ENCODE measurements at places on chromosomes 1 and 21.

- no peak for DNase-seq
These were observed 33.2 kb upstream of the ENO1 start for GRCh38 chr1:8911416-8912309.

DNA sequence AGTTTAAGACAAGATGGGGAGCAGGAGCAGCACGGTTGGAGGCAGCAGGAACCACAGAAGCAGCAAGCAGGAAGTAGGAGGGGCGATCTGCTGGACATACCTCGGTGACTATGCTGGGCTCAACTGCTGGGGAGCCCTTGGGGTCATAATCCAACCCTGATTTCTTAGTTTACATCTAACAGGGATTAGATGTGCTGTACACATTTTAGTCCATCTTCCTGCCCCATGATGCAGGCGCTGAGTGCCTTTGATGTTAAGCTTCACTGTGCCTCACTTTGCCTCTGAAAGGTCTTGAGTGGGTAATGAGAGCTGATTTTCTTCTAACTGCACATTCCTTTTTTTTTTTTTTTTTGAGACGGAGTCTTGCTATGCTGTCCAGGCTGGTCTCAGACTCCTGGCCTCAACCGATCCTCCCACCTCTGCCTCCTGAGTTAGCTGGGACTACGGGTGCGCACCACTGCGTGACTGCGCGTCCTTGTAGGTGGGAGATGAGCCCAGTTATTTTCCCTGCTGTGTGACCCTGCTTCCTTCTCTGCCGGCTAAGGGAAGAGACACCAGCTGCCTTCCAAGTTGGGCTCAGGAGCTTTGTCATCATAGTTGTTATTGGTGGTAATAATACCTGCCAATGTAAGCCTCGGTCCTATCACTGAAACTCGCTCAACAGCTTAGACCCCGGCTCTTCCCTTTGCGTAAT is 1.1 kb upstream of the RCAN3 start:
- DNase-seq, result no peak

DNA sequence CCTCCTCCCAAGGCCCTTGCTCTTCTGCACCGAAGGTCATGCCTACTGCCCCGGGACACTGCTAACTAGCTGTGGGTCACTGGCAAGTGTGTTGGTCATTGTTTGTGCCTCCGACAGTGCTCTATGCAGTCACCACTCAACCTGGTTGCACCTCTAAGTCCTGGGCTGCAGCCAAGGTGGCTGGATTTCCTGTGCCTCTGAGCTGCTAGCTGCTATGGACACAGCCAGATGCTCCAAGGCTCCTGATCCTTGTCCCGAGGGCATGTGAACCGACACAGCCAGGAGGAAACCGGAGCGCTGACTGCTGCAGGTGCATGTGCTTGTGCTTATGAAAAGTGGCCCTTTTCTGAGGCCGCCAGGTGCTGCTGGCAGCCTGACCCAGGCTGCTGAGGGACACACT is 14.7 kb upstream of the SPOCD1 start:
- no peak for DNase-seq

GRCh38 chr1:228940926-228941325 is 205.6 kb downstream of the RHOU start:
- no peak for DNase-seq

- DNase-seq, result no peak
These were observed 74.4 kb downstream of the CAMTA1 start for GRCh38 chr1:6859415-6860343.

DNA sequence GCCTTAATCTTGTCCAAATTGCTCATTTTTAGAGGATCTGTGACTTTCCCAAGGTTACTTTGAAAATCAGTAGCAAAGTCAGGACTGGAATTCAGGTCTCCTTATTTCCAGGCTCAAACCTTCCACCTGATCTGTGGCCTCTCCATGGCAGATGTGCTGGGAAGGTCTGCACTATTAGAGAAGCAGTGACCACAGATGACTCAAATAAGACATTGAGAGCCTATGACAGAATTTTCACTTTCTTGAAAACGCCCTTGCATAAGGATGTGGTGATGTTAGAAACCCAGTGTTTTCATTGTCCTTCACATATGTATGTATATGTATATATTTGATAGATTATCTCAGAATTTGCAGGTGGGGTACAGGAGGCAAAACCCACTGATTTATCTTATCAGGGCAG is 45.3 kb downstream of the TTC39A start:
- no peak for DNase-seq

- DNase-seq, result no peak
These were observed 504.7 kb downstream of the NUF2 start for GRCh38 chr1:163826500-163826899.

DNA sequence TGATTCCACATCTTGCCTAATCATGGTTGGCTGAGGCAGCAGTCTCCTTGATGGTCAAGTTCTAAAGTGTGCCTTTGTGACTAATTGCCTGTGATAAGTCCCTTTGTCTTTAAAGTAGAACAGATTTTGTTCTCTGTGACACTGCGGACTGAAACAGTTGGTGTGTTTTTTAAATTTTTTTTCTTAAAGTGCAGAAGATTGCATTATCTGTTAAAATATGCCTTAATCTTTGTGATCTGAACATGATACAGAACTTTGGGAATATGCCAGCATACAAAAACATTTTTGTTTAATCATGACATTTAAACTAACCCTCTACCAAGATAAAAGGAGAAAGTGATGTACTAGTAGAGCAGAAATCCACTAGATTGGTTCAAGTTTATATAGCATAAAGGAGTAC is 1260.6 kb upstream of the ADGRL2 start:
- DNase-seq, result no peak

DNA sequence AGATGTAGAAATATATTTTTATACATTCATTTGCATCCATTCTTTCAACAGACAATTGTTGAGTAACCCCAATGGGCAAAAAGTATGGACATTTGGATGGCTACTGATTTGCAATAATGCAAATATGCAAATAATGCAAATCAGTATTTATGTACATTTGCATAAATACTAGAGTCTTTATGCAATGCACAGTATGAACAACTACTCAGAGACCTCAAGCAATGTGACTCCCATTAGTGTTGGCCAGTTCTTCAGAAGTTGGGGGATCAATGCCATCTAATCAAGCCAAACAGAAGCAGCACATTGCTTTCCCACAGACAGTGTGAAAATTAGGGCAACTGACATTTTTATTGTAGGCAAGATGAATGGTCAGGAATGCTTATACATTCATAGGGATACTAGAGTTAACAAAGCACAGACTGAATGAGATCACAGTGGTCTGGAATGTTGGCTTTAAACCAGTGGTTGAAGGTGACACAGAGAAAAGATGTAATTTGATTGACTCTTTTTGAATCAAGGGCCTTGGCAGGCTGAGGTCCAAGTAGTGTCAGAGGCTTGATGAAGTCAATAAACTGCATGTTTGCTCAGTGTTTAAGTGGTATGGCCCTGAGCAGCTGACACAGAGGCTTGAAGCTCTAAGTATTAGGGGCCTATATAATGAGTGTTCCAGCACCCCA is 256.6 kb downstream of the CTH start:
- DNase-seq, result no peak

- DNase-seq, result no peak
These were observed 1.8 kb downstream of the NHLH2 start for GRCh38 chr1:115839029-115839678.

GRCh38 chr1:61519631-61520030 is 205.3 kb downstream of the TM2D1 start:
- no peak for DNase-seq

DNA sequence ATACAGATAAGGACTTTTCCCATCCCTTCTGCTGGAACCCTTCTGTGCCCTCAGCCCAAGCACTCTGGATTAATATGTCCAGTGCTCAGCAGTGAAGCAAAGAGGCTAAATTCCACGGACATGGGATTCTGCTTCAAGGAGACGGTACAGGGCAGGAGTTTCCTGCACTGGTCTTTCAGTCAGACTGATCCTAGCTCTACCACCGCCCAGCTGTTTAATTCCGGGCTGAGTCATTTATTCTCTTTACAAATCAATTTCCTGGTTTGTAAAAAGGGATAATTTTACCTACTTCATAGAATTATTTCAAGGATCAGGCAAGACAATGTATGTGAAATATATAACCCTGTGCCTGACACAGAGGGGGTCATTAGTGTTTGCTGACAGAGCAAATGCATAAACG is 41.6 kb upstream of the NRDC start:
- no peak for DNase-seq

DNA sequence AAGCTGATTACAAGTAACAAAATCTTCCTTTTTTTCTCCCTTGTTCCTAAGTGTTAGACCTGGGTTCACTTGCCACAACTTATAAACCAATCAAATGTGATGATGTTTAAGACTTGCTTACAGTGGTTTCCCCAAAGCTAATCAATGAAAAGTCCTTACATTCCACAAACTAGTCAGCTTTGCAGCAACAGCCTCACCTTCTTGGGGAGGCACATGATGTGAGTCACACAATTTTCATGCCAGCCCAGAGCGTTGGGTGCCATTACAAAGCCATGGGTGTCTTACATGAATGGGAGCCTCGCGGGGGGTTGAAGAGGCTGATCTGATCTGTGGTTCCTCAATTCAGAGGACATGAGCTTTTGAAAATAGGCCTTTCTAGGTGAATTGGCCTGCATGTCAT is 91.6 kb upstream of the UBE2U start:
- no peak for DNase-seq

DNA sequence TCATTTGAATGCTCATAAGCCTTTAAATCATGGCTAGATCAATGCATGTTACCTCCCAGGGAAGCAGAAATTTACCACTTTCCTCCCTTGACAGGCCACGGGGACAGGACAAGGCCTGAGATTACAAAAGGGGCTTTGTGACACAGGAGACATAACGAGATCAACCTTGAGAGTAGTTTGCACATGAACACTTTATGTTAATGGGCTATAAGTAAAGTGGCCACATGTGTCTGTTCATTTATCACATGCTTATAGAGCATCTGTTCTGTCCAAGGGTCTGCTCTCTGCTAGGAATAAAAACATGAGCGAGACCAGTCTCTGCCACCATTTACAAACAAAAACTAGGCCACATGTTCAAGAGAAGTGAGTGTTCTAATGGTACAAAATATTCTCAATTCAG is 144.1 kb upstream of the C8B start:
- DNase-seq, result no peak

- DNase-seq, result no peak
These were observed 177.4 kb downstream of the AKT3 start for GRCh38 chr1:243672539-243673074.

DNA sequence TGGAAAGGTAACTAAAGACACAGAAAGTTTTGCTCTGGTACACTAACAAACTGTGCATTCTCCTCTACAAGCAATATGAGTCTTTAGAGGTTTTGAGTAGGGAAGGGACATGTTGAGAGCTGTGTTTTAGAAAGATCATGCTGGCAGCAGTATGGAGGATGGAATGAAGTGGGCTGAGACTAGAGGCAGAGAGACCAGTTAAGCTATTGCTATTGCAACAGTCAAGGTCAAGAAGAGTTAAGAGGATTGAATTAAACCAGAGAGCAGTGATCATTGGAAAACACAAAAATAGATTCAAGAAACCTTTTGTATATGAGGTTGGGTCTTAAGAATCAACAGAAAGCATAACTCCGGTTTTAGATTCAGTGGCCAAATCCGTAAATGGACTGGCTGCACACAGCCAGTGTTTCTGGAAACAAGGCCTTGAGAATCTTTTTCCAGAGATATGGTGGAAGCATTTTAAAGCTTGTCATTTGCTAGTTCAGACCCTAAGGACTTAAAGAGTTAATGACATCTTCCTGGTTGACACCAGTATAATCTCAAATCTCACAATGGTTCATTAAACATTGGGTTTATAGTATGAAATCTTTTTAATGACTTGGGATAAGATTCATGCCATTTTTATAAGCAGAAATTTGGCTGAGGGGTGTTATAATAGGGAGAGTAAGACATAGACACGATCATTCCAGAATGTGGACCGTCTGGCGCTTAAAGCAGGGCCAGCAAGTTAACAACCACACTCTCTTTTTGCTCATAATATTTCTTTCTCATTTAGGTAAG is 177.9 kb downstream of the NR5A2 start:
- DNase-seq, result no peak

- no peak for DNase-seq
These were observed 45.6 kb downstream of the GLIS1 start for GRCh38 chr1:53693339-53693738.

DNA sequence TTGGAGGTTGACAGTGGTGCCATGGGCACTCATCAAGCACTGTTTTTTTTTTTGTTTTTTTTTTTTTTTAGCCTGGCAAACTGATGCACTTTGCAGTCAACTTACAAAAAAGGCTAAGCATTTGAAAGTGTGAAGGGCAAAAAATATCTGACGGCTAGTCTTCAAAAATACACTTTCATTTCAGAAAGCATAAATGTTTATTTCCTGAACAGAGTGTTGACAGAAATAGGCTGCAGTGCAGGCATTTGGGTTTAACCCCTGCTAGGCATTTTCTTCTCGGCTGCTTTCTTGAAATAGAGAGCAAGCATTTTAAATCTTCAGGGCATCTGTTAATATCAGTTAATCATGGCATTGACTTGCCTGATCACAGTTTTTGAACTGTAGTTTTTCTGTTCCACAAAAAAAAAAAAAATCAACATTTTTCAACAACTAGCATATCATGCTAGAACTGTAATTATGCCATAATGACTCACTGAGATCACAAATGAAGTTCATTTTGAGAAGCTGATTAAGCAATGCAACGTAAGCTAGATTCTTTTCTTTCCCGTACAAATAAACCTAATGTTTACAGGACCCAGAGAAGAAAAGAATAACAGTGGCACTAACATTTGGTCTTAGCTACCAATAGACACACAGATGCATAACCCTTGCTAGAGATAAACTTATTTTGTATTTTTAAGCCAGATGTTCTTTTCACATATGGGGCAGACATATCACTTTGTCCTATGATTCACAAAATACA is 100.4 kb upstream of the USH2A start:
- no peak for DNase-seq

DNA sequence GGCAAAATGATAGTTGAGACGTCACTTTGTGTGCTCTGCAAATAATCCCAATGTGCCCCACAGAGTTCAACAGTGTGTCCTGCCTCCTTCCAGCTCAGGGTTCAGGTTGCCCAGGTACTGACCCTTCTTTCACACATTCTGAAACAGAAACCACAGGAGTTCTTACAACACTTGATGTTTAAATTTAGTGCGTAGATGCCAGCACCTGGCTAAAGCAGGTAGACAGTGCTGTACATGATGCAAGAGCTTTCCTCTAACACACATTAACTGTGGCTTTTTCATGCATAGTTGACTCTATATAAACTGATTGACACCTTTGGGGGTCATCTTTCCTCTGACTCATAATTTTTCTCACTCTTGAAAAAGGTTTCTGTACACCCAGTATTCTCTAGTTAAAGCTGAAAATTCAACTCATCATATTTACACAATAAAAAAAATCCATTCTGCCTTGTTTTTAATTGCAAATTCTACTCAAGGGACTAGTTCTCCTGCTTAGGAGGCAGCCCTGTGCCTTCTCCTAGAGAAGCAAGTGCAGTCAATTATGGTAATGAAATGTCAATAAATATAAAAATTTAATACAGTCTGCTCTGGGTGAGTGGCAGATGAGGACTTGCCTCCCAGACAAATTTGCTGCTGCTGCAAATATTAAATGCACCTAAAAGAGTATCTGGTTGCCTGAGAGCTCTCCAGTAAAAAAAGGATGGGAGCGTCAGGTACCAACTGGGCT is 91.4 kb downstream of the NR5A2 start:
- no peak for DNase-seq

GRCh38 chr1:11318982-11319381 is 46.0 kb downstream of the UBIAD1 start:
- DNase-seq, result no peak

GRCh38 chr1:27416387-27417111 is 24.1 kb downstream of the GPR3 start:
- no peak for DNase-seq

- no peak for DNase-seq
These were observed 207.4 kb downstream of the PDE4B start for GRCh38 chr1:66000033-66000637.

All from activated T-helper 1 cell treated with Interleukin-2 at 50 U/mL for 16 hours (primary cell).